Fibroblast of lung (primary cell): ENCODE measurements at places on chromosomes 16 and 17.

GRCh38 chr16:14549789-14550153 is 80.3 kb downstream of the PARN start:
- peak; percentile 30 for DNase-seq

DNA sequence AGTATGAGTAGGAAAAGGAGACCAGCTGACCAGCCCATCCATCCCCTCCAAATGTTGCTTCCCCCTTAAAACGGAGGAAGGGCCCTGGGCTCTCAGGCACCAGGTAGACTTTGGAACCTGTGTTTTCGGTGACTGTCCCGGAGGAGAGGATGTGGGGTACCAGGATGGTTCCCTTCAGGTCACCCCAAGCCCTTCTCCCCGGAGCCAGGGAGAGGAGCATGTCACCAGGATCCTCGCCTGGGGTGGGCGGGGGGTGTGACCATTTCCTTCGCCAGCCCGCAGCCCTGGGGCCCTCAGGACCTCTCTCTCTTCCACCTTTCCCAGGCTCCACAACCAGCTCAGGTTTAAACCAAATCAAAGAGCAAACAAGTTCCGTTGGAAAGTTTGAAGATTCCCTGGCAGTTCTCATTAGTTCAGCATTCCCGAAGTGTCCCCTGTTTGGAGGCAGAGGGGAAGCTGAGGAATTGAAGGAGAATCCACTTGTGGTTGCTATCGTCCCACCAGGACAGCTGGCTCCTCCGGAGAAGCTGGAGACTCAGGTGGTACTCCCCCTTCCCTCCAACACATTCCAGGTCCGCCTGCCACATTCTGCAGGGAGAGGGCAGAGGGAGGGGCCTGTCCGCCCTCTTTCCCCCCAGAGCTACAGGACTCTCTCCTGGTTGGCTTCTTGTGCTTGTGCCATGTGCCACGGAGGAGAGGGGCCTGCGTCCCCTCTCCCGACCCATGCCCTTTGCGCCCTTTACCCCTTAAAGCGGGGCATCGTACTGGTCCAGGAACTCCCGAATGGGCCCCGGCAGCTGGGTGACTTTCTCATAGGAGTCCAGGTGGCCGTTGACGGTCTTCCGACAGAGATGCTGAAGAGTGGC is 2.0 kb downstream of the SOCS3 start:
- no peak for DNase-seq

DNA sequence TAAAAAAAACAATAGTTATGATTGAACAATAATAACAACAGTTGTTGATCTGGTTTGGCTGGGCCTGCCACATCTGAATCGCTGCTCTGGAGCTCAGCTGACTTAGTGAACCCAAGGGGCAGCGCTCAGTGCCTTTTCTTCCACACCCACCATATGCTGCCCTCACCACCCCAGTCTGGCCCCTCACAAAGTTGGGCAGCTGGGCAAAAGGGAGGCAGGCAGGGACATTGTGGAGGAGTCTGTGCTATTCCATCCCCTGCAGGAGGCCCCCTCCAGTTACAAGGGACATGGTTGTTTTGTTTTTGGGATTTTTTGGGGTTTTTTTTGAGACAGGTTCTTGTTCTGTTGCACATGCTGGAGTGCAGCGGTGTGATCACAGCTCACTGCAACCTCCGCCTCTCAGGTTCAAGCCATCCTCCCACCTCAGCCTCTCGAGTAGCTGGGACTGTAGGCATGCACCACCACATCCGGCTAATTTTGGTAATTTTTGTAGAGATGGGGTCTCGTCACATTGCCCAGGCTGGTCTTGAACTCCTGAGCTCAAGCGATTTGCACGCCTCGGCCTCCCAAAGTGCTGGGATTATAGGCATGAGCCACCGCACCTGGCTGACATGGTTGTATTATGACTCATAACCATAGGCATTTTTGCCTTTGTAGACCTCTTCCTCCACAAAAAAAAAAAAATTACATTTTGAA is 8.6 kb upstream of the PECAM1 start:
- peak; percentile 65 for DNase-seq

DNA sequence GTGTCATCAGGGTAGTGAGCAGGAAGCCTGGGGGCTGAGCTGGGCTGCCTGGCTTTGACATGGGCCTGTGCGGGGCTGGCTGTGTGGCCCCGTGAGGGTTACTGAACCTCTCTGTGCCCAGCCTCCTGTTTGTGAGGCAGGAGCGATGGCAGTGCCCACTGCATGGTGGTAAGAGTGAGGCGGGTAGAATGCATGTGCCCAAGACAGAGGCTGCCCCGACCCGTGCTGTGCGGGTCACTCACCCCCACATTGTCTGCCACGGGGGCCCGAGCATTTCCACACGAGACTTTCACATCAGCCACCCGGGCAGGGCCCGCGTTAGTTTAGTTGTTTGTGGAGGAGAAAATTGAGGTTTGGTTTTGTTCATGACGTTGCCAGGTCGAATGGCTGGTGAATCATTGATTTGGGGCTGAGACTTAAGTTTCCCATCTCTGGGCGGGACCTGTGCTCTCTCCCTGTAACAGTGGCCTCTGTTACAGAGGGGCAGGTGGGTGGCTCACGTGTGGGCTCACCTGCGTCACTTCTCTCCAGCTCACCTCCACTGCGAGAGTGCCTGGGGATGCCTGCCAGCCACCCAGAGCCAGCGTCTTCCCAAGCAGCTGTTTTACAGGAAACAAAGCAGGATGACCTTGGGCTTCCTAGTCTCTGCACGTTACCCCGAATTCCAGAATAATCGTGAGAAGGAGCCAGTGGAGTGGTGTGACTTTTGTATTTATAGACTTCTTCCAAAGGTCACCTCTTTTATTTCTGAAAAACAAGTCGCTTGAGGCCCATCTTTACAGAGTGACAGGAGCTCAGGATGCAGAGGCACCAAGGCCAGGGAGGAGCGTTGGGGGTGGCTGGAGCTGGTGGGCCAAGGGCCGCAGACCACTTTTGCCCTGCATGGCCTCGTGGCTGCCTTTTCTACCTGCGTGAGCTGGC is 150.6 kb downstream of the RPTOR start:
- DNase-seq: no peak

- DNase-seq: no peak
These were observed 26.6 kb downstream of the LASP1 start for GRCh38 chr17:38896346-38896954.

GRCh38 chr16:60510941-60511340 is 1525.3 kb downstream of the CDH8 start:
- DNase-seq: peak; percentile 3

GRCh38 chr17:57331423-57331822 is 75.1 kb downstream of the MSI2 start:
- DNase-seq: no peak

DNA sequence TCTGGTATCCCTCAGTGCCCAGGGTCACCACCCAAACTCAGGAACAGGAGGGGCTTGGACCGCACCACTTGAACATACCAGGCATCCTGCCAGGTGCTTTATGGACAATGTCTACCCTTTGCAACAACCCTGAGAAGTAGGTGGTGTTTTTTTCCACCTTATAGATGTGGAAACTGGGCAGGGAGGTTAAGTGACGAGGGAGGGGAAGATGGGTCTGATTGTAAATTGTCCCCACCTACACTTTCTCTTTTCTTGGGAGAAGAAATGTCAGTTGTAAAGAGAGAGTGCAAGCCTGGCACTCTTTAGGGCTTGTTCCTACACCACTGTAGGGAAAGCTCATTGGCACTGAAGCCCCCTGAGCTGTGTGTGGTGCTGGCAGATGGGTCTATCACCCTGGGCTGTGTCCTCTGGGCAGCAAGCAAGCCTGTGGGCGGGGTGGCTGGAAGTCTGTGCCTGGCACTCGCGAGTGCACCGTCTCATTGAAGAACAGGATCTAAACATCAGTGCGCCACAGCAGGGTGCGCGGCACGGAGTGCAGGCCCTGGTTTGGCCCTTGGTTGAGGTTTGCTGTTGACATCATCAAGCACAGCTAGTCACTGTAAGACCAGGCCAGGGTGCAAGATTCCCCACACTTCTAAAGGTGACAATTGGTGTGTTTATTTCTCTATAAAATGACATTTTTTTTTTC is 15.1 kb downstream of the NOD2 start:
- no peak for DNase-seq

GRCh38 chr17:13421581-13422130 is 180.1 kb downstream of the HS3ST3A1 start:
- peak; percentile 10 for DNase-seq

DNA sequence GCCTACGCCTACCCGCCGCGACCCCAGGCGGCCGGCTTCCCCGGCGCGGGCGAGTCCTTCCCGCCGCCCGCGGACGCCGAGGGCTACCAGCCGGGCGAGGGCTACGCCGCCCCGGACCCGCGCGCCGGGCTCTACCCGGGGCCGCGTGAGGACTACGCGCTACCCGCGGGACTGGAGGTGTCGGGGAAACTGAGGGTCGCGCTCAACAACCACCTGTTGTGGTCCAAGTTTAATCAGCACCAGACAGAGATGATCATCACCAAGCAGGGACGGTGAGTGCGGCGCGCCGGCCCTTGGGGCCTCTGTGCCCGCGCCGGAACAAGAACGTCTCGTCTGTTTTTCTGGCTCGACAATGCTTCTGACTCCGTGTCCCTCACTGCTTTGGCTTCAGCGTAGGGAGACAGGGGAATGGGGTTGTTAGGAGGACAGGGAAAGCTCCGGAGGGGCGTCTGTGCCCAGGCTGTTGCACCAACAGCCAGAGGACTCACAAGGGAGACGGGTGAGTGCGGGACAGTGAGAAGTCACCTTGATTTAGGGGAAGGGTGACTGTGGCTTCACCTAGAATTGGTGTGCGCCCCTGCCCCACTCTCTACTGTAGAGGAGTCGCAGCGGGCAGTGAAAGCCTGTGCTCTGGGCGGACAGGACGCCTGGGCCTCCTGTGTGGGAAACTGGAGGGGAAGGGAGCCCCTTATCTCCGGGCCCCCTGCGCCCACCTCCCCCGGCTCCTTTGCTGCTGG is 806 bp downstream of the TBX21 start:
- DNase-seq: no peak

DNA sequence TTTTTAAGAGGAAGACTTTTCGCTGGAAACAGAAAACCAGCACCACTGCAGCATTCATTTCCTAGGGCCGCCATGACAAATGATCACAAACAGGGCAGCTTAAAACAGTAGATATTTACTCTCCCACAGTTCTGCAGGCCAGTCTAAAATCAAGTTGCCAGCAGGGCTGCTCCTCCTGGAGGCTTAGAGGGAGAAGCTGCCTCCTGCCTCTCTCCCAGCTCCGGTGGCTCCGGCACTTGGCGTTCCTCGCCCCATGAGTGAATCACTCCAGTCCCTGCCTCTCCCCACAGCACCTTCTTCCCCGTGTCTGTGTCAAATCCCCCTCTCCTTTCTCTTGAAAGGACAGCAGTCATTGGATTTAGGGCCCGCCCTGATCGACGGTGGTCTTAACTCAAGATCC is 72.1 kb downstream of the SOCS1 start:
- no peak for DNase-seq

- no peak for DNase-seq
These were observed 17.1 kb downstream of the SAP30BP start for GRCh38 chr17:75684249-75684648.

DNA sequence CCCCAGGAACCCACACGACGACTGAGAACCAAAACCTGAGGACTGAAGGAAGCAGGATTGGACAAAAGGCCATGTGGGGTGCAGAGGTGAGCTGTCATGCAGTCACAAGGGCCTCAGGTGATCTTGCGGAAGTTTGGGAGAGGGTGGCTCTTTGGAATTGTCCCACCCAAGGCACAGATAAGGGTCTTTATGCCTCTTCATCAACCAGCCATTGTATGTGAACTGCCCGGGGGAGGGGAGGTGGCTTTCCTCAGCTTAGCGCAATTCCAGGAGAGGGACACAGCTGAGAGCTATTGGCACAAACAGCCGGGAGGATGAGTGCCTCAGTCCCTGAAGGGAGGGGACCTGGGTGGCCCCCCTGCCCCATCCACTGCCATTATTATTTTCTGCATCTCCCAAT is 55.1 kb upstream of the PHOSPHO1 start:
- no peak for DNase-seq
